ENCODE measurements at places on chromosomes 12 and 14.
A peak's percentile ranks its signal among the peaks of the same experiment; 100 is the strongest.

- no peak for DNase-seq
These were observed 411.6 kb downstream of the CCER1 start for GRCh38 chr12:90543374-90543773.

DNA sequence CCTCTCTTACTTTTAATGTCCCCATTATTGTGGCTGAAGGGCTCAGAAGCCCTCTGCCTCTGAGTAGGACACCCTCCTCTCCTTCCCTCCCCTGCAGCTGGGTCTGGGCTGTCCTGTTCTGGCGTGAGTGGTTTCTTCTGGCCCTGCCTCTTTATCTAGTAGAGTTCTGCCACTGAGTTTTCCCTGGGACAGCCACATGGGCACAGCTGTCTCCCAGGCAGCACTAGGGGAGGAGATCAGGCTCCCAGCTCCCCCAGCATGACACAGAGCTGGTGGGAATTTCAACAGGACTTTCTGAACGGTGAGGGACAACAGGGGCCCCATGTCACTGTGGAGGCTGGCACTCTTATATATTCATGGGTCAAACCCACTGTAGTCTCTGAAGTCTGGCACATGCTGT, 21.4 kb downstream of the TMEM132C start:
- DNase-seq: no peak

DNA sequence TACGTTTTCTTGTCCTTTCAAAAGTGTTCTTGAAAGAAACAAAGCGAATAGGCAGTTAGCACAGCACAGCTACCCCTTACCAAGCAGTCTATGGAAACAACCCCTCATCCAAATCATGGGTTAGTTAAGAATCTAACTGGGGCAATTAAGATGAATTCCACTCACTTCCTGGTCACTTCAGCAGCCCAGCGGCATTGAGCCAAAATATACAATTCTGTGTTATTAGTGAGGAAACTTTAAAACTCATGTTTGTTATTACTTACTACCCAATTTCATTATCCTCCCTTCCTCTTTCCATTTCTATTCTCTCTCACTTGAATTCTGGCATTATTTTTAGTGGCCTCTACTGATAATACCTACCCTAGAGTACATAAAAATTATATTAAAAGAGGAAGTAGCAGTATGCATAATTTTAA, 121.4 kb downstream of the PPHLN1 start:
- no peak for DNase-seq

DNA sequence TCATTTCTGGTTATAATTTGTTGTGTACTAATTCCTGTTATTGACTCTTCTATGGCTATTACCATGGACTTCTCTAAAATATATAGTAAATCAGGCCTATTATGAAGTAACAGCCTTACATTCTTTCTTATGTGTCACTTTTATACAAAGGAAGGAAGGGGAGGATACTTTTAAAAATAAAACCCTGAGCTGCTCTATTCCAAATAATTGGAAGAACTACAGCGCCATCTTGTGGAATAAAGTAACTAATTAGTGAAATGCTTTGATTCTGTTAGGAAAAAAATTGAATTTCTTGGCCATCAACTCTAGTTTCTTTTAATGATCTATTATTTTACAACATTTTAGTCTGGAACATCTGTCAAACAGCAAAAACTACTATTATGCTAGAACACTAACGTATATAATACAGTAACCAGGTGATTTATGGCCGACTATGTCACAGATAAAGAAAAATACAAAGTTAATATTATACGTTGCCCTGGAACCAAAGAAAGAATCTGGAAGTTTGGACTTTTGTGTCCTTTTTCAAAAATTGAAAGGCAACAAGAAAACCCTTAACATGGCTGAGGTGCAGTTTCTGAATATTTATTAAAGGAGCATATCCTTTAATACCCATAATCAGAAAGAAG, 55.0 kb upstream of the NELL2 start:
- DNase-seq: no peak

- no peak for DNase-seq
These were observed 134.0 kb downstream of the TMEM117 start for GRCh38 chr12:43969882-43970281.

GRCh38 chr12:13816394-13816793, 165.0 kb downstream of the GRIN2B start:
- no peak for DNase-seq

DNA sequence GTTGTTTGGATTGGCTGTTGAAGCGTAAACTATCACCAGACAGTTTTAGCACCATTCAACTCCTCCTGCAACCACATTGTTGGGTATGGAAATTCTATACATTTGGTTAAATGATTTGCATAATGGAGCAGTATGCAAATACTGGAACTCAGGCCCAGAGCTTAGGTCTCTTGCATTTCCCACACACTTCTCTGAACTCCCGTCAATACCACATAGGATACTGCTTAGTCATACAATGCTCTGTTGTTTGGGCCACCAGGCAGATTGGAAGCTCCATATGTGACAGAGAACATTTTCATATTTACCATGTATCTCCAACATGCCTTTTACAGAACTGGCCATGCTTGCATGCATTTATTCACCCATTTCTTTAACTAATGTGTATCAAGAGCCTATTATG, 78.0 kb downstream of the IFNG start:
- no peak for DNase-seq

DNA sequence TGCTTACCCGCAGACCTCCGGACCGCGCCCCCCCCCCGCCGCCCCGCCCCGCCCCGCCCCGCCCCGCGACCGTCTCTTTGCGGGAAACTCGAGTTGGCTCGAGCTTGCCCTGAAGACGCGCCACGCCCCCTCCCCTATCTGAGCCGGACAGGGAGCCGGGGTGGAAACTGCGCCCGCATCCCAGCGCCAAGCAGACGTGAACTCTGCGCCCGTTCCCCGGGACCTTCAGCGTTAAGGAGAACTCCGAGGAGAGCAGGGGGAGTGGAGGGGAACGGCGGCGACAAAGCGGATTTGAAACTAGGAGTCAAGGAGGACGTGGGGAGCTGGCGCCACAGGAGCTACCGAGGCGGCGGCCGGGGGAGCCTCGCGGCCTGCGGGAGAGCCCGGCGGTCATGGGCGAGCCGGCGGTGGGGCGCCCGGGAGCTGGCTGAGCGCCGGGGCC, at the start of gene KCNK13:
Gene KCNK13 (plus strand): TSS at position 310 of the 442 bp plus-strand sequence. CDS start 212 bp downstream, outside the sequence.
- no peak for DNase-seq

DNA sequence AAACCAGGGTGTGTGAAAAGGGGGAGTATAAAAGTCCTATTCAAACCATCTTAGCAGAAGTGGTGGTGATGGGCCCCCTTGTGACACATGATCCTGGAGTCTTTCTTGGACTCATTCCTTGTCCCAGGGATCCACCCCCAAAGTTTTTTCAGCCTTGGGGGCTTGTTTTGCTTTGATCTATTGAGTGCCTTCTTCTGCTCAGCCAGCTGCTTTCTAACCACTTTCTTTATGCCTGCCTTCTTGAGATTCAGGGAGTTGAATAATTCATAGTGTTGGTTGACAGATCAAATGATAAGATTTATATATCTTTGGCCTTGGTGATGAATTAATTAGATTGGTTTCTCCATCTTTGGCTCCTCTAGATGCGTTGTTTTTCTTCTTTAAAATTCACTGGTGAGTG, 926.7 kb downstream of the DIO2 start:
- DNase-seq: no peak

- DNase-seq: no peak
These were observed 58.0 kb downstream of the FAR2 start for GRCh38 chr12:29207120-29207519.

GRCh38 chr12:91139286-91139685, 28.0 kb upstream of the LUM start:
- no peak for DNase-seq

GRCh38 chr14:100078997-100079725, 13.9 kb downstream of the EVL start:
- peak; percentile 78 for DNase-seq

DNA sequence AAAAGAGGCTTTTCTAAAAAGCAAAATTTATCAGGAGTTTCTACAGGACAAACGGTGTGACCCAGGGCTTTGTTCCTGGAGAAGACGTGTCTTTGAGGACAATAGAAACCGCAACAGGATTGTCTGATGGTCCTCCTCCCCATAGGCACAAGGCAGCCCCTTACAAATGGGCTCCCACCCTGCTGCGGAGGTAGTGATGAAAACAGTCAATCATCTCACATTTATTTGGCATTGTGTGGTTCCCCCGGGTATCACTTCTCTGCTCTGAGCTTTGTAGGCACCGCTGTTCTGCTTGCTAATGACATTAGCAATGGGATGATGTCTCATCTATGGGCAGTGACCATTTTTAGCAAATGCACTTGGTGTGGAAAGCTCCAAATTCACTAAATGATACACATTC, 155.5 kb upstream of the TMPO start:
- no peak for DNase-seq

DNA sequence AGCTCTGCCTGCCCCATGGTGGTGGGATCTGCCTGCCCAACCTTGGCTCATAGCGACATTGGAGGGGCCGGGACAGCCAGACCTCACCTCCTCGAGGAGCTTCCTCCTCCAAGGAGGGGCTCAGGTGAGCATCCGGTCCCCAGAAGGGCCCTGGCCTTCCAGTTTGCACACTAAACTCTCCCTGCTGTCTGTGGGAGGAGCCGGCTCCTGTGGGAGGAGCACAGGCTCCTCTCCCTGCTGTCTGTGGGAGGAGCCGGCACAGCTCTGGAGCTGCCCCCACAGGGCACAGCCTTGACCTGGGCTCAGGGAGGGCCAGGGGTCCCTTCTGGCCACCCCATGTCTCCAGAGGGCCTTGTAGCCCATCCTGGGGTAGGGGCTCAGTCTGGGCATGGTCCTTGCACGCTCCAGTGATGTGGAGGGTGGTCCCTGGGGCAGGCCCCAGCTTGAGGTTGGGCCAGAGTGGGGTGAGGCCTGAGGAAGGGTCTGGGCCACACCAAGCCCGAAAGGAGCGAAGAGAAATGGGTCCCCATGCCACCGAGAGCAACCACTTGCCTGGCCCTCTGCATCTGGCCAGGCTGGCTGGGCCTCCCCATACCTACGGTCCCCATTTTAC, 147.5 kb upstream of the C14orf180 start:
- no peak for DNase-seq

- DNase-seq: no peak
These were observed 44.0 kb downstream of the EID3 start for GRCh38 chr12:104347374-104348075.

DNA sequence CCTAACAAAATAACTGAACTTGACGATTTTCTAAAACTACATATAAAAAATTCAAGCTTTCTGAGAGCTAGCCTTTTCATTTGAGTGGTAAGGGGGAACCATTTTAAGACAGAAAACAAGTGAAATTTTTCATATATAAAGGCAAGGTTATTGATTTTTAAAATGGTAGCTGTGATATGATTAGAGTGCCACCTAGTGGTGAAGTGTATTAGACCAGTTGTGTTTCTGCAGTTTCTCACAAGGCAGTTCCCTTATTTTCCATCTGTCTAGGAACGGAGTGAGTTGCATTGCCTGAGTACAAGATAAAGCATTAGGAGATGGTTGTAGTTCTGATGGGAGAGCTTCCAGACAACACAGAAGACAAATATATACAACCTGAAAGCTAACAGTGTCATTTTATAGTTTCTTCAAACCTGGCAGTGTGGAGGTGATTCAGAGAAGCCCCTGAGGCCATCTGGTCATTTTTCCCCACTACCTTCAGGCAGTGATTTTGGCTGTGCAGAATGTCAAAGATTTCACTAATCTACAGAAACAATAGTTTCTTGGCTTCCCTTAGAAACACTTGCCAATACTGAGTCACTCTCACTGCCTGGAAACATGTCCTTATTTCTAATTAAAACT, 180.8 kb downstream of the C12orf50 start:
- no peak for DNase-seq
